ENCODE measurements at places on chromosomes 1 and 21.
A peak's percentile ranks its signal among the peaks of the same experiment; 100 is the strongest.

GRCh38 chr1:30713311-30713710 lies 10.1 kb downstream of the MATN1 start:
- DNase-seq, result peak; percentile 69

DNA sequence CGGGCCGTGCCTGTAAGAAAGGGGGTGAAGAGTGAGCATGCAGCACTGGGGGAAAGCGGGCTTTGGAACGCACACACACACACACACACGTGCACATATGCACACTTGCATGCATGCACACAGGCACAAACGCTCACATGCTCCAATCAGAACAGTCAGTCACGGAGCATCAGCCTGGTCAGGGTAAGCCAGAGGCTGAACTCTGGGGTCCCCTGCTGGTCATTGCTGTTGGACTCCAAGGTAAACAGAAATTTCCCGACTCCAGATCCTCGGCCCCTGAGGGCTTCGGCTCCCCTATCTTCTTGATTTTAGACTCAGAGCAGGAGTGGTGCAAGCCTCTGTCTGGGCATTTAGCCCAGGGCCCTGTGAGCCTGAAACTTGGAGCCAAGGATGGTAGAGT lies 54.2 kb downstream of the SYT2 start:
- DNase-seq, result no peak

DNA sequence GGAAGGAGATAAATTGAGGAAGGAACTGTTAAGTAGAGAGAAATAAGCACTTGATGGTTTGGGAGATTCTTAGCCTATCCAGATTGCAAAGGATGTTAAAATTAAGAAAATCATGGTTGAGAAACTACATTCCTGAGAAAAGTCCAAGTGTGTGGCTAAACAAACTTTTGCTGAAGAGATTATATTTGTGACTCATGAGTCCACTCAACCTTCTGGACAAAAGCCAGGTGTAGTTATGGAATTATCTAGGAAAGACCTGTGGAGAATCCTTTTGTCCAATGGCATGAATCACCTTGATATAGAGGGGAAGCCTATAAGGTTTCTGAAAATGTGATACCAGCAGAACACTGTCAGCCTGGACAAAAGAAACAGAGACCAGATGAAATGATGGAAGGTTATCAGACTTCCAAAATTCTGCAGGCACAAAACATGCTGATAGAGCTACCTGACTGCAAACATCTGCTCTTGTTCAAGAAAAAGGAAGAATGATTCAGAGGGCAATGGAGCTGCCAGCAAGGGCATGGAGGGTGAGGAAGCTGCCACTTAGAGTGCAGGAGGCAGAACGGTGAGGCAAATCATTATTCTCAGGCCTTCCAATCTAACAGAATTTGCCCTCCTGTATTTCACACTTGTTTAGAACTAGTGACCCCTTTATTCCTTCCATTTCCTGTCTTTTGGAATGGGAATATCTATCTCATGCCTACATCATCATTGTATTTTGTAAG lies 300.6 kb upstream of the PRMT6 start:
- DNase-seq, result no peak

- peak; percentile 42 for DNase-seq
Observed at GRCh38 chr21:45596704-45597318, 46.7 kb upstream of the PCBP3 start.

DNA sequence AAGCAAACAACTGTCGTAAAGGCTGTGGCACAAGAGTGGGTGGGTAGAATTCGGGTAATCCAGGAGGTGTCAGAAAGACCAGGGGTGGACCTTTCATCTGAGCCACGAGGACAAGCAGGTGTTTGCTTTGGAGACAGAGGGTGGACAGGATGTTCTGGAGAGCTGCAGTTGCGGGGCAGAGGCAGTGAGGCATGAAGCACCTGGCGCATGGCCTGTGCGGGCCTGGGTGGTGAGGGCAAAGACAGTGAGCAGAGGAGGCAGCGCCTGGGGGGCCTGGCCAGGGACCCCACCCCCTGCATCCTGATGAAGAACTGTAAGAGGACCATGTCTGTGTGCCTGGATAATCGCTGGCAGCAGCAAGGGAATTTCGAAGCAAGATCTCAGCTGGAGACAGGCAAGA lies 24.9 kb downstream of the KIF26B start:
- DNase-seq, result no peak

DNA sequence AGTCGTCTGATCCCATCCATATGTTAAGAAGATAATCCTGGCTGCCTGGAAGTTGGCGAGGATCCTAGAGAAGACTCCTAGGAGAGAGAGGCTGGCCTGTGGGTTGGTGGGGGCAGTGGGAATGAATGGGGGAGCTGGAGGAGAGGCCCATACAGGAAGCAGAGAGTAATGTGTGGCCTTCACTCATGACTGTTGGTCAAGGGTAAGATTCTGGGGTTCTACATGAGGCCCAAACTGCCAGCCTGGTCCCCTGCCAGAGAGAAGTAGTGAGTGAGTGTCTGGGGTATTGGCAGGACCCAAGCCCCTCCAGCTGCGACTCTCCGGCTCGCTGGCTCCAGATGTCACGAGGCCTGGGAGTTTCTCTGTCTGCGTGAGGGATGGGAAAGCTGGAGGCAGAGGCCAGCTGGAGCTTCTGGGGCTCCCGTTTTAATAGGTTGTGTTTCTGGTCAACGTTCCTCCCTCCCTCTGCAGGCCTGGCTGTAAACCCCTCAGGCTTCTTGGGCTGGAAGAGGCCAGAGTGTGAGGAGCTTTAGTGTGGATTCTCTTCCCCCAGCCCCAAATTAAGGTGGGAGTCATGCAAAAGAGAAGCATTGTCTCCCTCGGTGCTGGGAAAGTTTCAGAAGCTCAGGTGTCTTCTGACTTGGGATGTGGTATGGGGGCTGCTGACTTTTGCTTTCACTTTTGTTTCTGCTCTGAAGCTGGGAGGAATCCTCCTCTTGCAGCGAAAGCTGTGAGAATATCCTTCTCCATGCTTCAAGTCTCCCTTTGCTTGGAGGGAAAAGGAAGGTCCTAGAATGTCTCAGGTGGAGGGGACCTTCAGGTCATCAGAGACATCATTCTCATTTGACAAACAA lies 2.6 kb downstream of the TMEM51 start:
- peak; percentile 34 for DNase-seq

DNA sequence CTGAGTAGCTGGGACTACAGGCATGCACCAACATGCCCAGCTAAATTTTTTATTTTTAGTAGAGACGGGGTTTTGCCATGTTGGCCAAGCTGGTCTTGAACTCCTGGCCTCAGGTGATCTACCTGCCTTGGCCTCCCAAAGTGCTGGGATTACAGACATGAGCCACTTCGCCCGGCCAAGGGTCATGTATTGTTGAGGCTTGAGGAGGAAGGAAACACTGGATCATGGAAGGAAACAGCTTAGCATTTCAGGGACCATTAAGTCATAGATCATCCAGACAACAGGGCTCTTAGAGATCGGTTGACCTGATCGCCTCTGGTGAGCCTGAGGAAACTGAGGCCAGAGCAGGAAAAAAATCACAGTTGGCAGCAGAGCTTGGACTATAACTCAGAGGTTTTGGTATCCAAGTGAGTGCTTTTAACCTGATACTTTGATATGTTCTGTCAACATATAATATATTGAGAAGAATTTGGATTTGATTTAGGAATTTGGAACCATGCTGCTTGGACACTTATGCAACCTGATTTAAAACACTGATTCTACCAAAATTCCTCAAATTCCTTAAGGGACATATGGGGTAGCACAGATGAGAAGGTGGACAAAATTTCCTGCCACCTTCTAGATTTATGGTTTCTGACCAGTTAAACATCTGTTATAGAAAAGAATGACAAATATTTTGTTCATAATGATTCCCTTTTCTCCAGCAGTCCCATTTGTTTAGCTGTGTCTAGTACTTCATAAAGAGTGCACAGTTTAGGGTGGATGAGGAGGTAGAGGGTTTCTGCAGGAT lies 13.1 kb upstream of the BMP8A start:
- no peak for DNase-seq

GRCh38 chr21:41687633-41688032 lies 79.2 kb downstream of the RIPK4 start:
- DNase-seq, result no peak

DNA sequence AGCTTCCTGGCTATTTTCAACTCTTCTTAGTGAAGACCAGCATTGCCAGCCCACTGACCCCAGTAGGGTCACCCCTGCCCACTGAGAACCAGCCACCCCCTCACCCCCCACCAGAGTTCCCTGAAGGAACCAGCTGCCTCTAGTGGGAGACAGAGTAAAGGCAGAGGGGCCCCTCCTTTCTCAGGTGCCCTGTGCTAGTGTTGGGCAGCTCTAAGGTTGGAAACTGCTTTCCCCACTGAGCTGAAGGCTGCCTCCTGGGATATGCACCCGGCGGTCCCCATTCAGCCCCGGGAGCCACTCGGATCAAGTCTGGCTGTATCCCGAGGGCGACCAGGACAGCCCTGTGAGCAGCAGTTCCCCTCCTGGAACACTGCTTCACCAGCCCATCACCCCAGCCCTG lies 111.0 kb downstream of the PGBD5 start:
- no peak for DNase-seq

GRCh38 chr1:118118469-118118868 lies 66.6 kb downstream of the SPAG17 start:
- no peak for DNase-seq

DNA sequence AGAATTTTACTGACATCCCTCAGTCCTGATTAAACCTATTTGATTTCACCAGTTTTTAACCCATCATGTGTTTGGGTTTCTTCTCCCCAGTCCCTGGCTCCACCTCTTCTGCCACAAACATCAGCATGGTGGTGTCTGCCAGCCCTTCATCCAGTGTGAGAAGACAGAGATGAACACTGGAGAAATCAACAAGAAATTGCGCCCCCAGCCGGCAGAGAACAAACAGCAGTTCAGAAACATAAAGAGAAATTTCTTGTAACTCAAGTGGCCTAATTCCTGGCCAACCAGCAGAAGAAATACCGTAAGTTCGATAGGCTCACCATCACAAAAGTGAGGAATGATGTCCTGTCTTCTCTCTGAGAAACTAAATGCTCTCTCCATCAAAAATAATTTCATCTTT lies 18.3 kb downstream of the S100A11 start:
- DNase-seq, result no peak

GRCh38 chr1:215279682-215280081 lies 197.1 kb downstream of the KCNK2 start:
- DNase-seq, result no peak

DNA sequence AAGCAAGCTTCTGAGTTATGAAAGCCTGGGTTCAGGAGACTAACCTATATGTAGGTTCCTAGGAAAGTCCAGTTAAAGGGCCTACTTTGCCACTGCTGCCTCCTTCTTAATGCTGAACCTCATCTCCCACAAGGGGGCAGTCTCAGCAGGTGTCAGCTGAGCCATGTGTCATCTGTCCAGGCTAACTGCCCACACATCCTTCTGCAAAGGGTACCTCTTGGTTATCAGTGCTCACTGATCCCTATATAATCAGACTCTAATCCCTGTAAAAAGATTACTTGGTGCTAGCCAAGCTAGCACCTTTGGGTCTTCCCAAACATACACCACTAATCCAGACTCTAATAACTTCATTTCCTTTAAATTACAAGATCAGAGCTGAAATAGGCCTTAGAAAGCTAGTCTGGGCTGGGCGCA lies 9.0 kb downstream of the PRDX1 start:
- DNase-seq, result peak; percentile 61

GRCh38 chr1:3369446-3370076 lies 84.9 kb upstream of the ARHGEF16 start:
- peak; percentile 81 for DNase-seq

GRCh38 chr1:163807331-163808049 lies 485.7 kb downstream of the NUF2 start:
- DNase-seq, result no peak

DNA sequence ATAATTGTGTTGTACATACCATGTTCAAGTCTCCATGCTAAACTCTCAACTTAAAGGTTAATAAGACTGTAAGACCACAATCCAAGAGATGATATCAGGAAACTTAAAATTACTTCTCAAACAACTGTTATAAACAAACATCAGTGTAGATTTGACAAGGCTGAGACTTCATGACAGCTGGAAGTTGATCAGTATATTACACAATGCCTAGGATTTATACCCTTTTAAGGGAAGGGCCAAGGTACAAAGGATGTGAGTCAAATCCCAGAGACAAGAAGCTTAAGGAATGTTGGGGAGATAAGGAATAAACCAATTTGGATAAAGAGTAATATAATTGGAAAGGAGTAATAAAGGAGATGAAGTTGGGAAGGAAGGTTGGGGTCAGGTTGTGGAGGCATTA lies 98.8 kb downstream of the LBR start:
- DNase-seq, result no peak

- no peak for DNase-seq
Observed at GRCh38 chr1:230145953-230146476, 79.0 kb downstream of the GALNT2 start.

DNA sequence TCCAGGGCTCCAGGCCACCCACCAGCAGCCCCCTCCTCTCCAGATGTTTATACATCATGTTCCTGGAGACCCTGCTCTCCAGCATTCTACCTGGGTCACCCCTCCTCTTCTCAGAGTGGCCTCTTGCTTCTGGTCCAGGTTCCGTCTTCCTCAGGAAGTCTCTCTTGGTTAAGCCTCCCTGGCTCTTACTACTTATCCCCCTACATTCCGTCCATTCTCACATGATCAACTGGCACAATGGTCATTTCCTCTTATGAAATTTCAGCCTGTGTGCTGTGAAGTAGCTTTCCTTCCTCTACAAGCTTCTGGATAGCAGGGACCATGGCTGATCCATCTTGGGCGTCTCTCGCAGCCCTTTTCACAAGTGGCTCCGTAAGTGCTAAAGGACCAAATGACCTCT lies 33.9 kb upstream of the ATP2B4 start:
- DNase-seq, result peak; percentile 44

- DNase-seq, result no peak
Observed at GRCh38 chr1:111378791-111379190, 48.7 kb downstream of the OVGP1 start.

DNA sequence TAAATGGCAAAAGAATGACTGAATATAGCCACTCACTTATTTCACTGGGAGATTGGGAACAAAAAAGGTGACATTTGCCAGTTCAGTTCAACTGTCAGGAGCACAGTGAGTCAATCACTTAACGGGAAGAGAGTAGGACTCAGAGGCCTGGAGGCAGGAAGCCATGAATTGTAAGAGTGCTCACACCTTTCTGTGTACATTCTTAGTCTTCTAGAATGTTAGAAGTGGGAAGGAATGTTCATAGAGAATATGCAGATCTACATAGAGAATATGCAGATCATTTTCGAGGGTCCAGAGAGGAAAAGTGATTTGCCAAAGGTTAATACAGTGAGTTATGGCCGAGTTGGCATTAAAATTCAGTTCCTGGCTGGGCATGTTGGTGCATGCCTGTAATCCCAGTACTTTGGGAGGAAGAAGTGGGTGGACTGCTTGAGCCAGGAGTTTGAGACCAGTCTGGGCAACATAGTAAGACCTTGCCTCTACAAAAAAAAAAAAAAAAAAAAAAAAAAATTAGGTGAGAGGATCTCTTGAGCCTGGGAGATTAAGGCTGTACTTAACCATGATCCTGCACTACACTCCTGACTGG lies 8.3 kb downstream of the IL20 start:
- DNase-seq, result no peak

GRCh38 chr1:54332781-54333585 lies 73.2 kb downstream of the SSBP3 start:
- DNase-seq, result no peak

DNA sequence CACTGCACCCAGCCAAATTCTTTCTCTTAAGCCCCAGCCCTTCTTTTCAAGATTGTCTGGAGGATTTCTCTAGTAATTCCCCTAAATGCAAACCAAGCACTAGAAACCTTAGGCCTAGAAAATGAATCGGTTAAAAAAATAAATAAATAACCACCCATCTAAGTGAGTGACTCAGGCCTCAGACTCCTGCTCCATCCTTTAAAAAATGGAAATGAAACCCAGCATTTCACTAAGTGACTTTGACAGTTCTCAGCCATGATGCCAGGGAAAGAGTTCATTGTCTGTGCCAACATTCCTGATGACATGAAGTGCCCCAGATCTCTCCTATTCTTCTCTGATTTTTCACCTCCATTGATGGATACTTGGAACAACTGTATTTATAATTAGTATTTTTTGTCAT lies 415.2 kb upstream of the DAB1 start:
- DNase-seq, result no peak
